Activated T-helper 1 cell treated with Interleukin-2 at 50 U/mL for 16 hours (primary cell): ENCODE measurements at places on chromosomes 12 and 14.

DNA sequence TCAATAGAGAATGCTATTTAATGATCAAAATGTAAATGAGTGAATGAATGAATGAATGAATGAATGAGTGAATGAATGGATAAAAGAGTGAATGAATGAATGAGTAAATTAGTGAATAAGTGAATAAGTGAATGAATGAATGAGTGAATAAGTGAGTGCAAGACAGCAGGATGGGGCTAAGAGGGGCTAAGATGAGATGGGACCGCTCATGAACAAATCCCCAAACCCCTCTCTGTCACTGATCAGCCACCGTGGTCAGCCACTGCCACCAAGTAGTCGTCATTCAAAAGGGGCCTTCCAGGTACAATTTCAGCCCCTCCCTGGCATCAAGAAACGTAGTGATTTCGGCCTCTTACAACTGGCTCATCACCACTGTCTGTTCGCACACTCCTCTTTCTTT lies 79.2 kb downstream of the BCL11B start:
- DNase-seq: no peak

GRCh38 chr12:94182986-94183707 lies 34.8 kb downstream of the PLXNC1 start:
- no peak for DNase-seq

DNA sequence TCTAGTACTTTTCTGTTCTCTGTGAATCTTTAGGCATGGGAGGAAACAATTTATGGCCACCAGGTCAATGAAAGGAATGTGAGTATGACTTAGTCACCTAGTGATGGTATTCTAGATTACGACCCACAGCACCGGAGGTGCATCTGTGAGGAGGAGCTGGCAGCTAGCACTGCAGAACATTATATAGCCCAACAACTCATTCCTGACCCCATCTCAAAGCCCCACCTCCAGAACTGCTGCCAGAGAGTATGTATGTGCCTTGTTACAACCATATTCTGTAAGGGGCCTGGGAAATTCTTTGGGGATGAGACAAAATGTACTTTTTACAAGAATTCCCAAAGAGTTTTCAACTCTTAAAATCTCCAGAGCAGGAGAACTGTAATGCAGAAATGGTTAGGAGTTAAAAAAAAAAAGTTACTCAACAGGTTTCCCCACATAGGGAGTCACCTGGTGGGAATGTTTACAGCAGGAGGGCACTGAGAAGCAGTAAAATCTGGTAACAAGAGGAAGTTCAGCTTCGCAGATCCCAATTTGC lies 34.9 kb upstream of the CERS5 start:
- no peak for DNase-seq

DNA sequence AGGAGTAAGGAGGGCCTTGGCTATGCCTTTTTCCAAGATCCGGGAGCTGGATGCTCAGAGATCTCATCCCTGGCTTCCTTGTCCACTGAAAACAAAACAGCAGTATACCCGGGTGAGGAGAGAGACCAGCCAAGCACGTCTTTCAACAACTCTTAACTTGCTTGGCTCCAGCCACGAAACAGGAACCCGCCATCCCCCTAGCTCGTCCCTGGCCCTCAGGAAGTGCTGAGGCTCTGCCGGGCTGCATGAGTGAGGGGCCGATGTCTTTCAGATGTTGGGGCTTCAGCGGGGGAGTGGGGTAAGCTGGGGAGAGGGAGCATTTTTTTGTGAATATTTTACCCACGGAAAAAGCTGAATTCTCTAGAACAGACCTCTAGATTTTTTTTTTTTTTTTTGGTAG lies 231.1 kb downstream of the CACNA1C start:
- DNase-seq: no peak

GRCh38 chr12:54421879-54422250 lies 2.8 kb upstream of the ITGA5 start:
- no peak for DNase-seq

DNA sequence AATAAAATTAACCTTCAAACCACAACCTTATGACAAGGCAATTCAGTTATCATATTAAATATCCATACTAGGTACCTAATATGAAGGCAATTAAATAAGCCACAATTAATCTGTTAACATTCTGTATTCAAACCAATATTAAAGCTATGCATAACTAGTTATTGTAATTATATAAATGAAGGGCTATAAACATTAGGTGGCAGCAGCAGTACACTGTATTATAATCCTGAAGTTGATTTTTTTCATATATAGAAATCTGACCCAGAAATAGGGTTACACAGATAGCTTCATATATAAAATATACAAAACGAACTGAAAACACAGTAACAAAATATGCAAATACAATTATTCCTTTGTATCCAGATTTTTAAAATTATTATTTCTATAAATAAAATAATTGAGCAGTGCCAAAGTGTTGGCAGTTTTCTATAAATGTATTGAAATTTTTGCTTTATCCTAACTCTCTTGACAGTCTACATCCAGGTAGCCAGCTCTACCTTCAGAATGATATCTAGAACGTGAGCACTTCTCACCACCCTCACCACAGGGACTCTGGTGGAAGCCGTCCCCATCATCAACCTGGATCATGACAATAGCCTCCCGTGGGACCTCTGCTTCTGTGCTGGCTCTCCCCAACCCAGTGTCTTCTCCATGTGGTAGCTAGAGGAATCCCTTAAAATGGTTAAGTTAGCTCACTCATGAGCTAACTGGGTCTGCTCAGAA lies 136.2 kb downstream of the MED13L start:
- DNase-seq: no peak

- DNase-seq: no peak
Observed at GRCh38 chr14:89753828-89754412, 200.6 kb downstream of the EFCAB11 start.

- no peak for DNase-seq
Observed at GRCh38 chr14:50249136-50249775, 17.9 kb upstream of the SOS2 start.

- no peak for DNase-seq
Observed at GRCh38 chr14:67668559-67668958, 5.9 kb downstream of the VTI1B start.

- no peak for DNase-seq
Observed at GRCh38 chr12:126030573-126030972, 965.3 kb downstream of the AACS start.

- no peak for DNase-seq
Observed at GRCh38 chr12:129776977-129777667, 126.7 kb downstream of the TMEM132D start.

- DNase-seq: no peak
Observed at GRCh38 chr12:15636060-15636890, 152.9 kb downstream of the EPS8 start.

GRCh38 chr14:58625438-58625837 lies 12.3 kb upstream of the DACT1 start:
- no peak for DNase-seq

- no peak for DNase-seq
Observed at GRCh38 chr14:66595394-66595793, 87.4 kb downstream of the GPHN start.

- DNase-seq: no peak
Observed at GRCh38 chr12:23621900-23622299, 327.6 kb downstream of the SOX5 start.

GRCh38 chr14:74569387-74569786 lies 42.6 kb downstream of the LTBP2 start:
- DNase-seq: no peak

DNA sequence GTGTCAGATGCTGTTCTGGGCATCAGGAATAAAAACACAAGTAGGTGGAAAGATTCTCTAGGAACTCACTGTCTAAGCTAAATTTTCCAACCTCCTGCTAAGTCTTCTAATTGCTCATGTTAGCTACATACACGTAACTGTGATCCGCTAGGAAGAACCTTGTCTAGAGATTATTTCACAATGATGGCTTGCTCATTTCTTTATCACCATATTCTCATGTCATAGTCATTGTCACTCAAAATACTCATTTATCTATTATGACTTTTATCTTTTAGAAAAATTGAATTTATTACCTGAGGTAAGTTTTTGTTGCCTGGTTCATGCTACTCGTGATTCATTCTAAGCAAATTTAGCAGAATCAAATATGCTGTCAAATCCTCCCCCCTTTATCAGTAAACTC lies 1402.4 kb upstream of the FLRT2 start:
- no peak for DNase-seq

GRCh38 chr12:131464081-131464480 lies 246.8 kb upstream of the SFSWAP start:
- no peak for DNase-seq

DNA sequence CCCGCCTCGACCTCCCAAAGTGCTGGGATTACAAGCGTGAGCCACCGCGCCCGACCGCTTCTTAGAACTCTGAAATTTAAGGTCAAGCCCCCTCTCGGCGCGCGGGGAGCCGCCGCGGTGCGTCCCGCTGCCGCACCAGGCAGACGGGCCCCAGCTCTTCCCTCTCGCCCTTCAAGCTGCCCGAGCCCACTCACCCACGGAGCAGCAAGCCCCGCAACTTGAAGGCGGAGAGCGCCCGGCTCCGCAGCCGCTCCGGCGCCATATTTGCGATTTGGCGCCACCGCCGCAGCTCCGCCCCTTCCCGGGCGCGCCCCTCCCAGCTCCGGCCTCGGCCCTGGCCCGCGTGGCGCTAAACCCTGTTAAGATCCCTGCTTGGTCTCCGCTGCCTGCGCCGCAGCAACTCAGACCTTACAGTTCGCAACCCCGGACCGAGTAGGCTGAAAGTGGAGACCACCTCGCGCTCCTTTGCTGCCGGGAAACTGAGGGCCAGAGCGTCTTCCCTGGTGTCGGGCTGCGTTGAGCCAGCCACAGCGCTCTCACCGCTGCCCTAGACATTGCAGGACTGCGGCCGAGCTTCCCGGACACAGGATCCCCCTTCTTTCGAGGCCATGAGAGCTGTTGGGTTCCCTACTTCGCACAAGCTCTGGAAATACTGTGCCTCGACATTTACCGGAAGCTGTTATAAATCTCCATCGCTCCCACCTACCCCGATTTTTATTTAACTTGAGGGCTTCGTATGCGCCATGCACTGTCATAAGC lies at the start of gene POLE2:
POLE2 (minus strand) TSS at position 273 of the 759 bp plus-strand sequence; CDS start at position 262, 11 bp downstream.
- DNase-seq: peak; percentile 59

- DNase-seq: no peak
Observed at GRCh38 chr14:68230950-68231717, 411.6 kb downstream of the RAD51B start.

GRCh38 chr14:82422230-82422629 lies 888.6 kb upstream of the SEL1L start:
- DNase-seq: no peak

DNA sequence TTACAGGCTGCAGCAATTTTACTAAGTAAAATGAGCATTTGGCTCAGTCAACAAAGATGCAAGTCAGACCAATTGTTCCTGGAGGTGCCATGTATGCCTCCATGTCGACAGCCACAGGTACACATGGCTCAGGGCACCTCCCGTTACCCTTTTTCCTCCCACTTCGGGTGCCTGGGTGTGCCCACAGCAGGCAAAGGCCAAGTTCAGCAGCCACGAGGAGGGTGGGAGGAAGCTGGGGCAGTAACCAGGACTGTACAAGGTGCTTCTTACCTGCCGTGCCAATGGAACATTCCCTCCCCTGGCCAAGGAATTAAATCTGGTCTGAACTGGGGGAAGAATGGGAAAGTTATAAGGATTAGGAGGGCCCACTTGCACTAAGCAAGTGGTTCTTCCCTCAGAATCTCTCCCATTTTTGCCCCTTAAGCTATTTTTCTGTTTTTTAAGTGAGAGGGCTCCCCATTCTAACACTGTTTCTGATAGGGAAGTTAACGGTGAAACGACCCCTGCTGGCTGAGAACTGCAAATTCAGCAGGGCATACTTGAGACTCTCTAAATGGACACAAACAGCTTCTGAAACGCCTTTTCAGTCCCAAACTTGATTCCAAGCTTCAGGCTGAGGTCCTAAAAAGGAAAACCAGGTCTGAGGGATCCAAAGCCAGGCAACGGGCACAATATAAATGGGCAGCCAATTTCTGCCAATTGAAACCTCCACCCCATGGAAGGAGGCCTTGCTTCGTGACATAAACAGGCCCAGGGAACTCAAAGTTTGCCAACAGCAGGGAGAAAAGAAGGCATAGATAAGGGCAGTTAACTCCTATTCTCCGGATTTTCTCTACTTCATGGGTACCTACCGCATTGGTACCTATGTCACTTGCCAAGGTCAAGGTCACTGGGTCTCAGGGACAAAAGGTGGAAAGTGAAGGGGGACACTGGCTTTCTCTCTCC lies 24.8 kb downstream of the CLECL1 start:
- DNase-seq: peak; percentile 45

GRCh38 chr12:9347328-9348127 lies 139.3 kb upstream of the PZP start:
- DNase-seq: no peak
